AG10803 (cell line): ENCODE measurements at places on chromosomes 5 and 9.
A peak's percentile ranks its signal among the peaks of the same experiment; 100 is the strongest.

GRCh38 chr9:138015021-138015829, 137.6 kb downstream of the CACNA1B start:
- DNase-seq: no peak

DNA sequence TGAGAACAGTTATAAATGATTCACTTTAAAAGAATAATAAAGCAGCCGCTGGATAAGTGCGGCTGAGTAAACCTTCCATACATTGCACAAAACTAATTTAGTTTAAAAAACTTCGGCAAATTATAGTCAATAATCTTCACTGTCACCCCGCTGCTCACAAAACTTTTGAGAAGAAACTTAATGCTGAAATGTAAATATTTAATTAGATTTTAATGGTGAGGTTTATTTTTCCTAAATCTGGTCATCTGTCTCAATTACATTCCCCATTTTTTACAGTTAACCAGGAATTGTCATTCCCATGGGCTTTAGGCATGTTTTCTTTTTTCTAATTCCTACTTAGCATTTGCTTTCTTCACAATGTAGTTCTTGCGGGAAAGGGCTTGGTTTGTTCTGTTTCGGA, 169.8 kb downstream of the CAAP1 start:
- DNase-seq: no peak

GRCh38 chr5:158739951-158740757, 359.6 kb downstream of the EBF1 start:
- DNase-seq: no peak

GRCh38 chr5:86909418-86910295, 291.9 kb downstream of the COX7C start:
- DNase-seq: peak; percentile 89

GRCh38 chr5:145887217-145887616, 14.4 kb upstream of the GRXCR2 start:
- DNase-seq: no peak

GRCh38 chr9:121201045-121201737, 478 bp downstream of the RAB14 start:
- no peak for DNase-seq

GRCh38 chr5:142597546-142598337, 88.1 kb downstream of the FGF1 start:
- peak; percentile 78 for DNase-seq

DNA sequence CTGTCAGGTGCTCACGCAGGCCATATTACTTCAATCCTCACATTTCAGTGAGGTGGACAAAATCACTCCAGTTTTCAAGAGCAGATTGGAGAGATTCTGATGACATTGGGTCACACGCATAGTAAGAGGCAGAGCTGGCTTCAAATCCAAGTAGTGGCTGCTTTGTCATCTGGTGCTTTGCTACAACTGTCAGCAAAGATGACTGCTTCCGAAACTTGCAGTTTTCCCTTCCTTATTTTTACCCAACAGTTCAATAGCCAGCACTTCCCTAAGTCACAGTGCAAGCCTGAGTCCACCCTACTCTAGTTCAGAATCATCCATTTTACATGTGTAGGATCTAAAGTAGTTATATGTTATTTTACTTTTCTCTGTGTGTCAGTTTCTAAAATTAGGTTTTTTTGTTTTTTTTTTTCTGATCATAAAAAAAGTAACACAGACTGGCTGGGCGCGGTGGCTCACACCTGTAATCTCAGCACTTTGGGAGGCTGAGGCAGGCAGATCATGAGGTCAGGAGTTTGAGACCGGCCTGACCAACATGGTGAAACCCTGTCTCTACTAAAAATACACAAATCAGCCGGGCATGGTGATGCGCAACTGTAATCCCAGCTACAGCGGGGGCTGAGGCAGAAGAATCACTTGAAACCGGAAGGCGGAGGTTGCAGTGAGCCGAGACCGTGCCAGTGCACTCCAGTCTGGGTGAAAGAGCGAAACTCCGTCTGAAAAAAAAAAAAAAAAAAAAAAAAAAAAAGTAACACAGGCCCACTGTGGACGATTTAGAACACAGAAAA, 49.6 kb downstream of the ANKDD1B start:
- DNase-seq: no peak

GRCh38 chr5:59798862-59799667, 94.5 kb downstream of the PDE4D start:
- DNase-seq: peak; percentile 29

- DNase-seq: no peak
Measured at GRCh38 chr5:64166201-64166959, 737 bp downstream of the RNF180 start.

DNA sequence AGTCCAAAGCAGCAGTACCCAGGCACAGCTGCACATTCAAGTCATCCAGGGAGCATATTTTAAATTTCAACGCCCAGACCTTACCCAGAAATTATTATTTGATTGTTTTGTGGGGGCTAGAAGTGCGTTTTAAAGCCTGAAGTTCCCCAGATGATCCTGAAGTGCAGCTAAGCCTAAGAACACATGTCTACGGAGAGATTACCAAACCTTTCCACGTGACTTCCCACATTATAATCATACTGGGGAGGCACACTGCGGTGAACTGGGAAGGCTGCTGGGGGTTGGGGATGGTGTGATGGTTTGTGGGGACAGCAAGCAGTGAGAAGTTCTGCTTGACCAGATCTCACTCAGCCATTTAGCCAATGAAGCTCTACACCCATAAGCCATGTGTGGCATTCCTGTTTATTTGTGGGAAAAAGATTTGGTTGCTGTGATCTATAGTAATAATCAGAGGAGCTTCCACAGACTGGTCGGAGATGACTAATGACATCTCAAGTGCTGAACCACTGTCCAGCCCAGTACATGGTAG, 93.4 kb upstream of the CDH6 start:
- no peak for DNase-seq

- DNase-seq: no peak
Measured at GRCh38 chr5:177183142-177183541, 49.6 kb downstream of the NSD1 start.

GRCh38 chr5:90962481-90962880, 403.9 kb downstream of the ADGRV1 start:
- DNase-seq: no peak

- peak; percentile 76 for DNase-seq
Measured at GRCh38 chr5:98205691-98206461, 567.6 kb upstream of the RGMB start.

- peak; percentile 83 for DNase-seq
Measured at GRCh38 chr9:134526584-134527477, 114.8 kb upstream of the COL5A1 start.

GRCh38 chr9:92716557-92716956, 46.6 kb upstream of the IPPK start:
- no peak for DNase-seq

DNA sequence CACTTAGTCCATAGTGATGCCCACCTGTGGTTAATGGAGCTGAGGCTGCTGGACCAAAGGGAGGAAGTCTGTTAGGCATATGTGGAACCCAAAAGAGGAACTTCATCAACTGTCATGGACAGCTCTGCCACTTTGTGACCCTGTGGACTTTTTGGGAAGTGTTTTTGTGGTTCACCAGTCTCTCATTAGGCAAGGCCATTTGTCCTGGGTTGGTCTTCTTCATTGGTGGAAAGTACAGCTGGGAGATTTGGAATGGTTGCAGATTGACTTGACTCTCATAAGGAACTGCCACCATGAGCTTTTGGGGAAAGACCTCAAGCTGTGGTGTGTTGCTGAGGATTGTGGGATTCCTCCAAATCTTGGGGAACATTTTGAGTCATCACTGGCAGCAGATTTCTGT, 31.9 kb upstream of the IL12B start:
- DNase-seq: no peak
